PC-9 (cell line): ENCODE measurements at places on chromosomes 1 and 21. TPM values are rescaled to one million over a fixed set of nuclear protein-coding genes. Genes with fewer than 3 reads are reported as not detected.

PCP4 gene
- total RNA-seq, result not detected in 2 replicates

ETV3 gene
- total RNA-seq, result 22.1 and 26.2 TPM in 2 replicates

A3GALT2 gene
- total RNA-seq, result not detected in 2 replicates

FALEC gene
- total RNA-seq, result 0.94 and 2.1 TPM in 2 replicates

SAMD13 gene
- 0.90 and 2.5 TPM in 2 replicates for total RNA-seq
